Brain pericyte (primary cell): ENCODE measurements at places on chromosomes 6 and 20.
A peak's percentile ranks its signal among the peaks of the same experiment; 100 is the strongest.

DNA sequence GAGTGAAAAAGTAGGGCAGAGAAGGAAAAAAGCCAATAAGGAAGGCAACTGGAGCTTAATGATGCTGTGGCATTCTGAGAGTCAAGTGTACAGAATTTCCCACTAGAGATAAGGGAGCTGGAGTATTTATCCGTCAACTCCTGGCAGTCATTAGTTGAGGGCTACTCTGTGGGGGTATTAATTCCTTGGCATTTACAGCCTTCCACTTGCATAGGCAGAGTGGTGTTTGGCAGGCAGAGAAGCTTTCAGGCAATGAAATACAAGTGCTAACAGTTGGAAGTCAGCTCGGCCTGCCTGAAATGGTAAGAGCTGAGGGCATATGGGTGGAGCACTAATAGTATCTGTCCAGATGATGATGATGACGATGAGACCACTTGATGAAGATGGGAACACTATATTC lies 207.3 kb upstream of the FLRT3 start:
- no peak for DNase-seq

GRCh38 chr6:156919370-156919769 lies 142.2 kb downstream of the ARID1B start:
- DNase-seq = no peak

DNA sequence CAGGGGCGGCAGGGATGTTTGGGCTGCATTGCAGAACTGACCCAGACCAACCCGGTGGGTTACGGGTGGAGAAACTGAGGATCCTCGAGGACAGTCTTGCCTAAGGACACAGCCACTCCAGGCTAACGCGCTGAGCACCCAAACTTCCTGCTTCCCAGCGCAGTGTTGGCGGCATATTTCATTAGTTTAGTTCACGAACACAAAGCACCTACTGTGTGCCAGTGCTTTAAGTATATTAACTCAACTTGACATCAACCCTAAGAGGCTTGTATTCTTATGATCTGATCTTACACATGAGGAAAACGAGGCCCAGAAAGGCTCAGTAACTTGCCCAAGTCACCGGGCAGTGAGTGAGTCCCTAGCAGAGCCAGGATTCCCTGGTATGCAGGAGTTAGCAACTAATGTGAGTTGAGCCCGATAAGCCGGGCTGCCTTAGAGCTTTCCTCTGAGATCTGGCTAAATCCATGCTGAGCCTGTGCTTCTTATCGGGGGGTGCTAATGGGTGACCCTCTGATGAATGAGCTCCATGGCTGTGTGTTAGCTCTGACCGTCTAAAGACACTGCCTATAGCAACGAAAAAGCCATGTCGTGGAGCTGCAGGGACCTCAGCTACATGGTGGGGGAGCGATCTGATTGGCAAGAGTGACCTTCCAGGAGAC lies 92.7 kb downstream of the CD40 start:
- DNase-seq = no peak

DNA sequence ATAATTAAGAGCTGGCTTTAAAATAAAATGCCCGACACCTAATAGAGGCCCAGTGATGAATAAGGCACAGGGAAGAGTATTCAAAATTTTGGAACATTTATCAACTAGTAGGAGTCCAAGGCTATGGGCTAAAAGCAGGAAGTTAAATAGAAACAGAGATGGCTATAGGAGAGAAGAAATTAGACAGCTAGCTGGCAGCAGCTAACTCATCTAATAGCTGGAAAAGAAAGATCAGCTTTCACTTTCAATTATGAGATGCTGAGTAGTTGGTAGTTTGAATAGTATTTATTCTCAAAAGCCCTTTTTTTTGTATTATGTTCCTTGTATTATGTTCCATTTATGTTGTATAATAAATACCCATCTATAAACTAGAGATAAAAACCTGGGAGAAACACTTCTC lies 215.7 kb downstream of the SLC35F1 start:
- no peak for DNase-seq

DNA sequence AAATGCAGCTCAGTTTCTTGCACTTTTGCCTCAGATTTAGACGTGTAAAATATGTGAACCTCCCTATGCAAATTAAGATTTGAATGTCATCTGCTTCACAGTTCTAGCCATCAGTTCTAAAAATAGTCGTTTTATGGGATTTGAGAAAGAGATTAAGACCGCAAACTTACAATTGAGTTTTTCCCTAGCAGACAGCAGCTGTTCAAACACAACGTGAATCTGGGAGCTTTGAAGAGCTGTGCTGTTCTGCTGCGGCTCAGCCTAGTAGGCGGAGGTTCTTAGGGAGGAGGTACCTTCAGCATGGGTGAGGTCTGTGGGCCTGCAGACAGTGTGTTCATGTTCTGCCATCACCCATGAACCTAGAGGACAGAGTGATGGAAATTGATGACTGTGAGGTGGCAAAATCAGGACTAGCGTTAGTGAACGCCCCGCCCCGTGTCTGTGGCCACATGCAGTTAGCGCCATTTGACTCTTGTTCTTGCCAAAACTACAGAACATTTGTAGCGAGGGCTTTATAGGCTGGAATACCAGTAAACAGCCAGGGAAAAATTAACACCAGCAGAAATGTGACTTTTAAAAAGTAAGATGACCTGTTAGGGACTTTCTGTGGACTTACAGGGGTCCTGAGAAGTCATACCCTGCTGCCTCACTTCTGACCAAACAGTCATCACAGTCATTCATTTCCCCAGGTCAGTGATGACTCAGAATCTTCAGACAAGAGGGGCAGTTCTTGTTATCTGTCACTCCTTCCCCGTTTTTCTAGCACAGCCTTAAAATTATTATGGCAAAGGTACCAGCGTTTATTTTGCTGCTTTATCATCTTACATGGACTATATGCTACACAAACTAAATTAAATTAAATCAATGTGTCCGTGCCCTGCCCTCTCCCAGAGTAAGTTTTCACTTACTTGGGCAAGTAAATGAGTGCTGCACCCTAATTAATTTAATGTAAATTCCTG lies 84.3 kb upstream of the TMEM181 start:
- DNase-seq = peak; percentile 61

DNA sequence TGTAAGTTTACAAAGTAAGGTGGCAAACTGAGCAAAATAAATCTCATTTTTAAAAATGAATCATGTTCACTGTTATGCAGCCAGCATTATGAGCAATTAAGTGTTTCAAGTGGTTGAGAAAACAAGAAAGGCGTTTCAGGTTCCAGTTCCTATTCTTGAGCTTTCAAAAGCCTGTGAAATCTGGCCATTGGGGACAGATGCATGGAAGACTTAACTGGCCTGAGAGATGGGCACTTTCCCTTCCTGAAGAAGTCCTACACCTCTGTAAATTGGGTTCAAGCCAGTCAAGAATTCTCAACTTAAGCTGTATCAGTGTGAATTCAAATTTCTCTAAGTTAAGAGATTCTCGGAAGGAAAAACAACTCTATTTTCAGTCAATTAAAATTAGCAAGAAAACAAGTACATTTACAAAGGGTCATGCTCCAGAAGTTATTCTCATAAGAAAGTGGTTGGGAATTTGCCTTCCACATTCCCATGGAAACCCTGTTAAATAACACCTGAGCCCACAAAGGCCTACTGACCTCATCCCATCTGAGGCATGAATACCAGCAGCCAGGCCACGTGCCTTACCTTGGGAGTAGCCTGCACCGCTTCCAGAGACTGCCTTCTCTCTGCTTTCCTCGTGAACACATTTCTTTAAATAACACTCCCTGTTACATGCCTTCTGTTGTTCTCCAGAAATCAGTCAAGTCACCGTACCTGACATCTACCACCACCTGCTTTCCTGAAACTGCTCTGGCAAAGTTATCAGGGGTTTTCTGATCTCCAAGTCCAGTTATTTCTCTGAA lies 19.4 kb downstream of the MAP3K5 start:
- DNase-seq = no peak

DNA sequence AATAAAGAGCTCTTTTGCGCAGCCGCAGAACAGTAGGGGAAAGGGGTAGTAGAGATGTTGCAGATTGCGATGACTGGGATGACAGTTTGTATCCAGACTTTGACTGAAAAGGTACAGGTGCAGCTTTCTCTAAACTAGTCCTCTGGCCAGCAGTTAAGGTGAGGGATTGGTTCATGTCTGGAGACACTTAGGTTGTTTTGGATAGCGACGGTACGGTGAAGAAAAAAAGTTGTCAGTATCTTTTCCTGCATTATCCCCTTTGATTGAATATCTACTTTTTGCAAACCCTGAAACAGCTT lies 537 bp downstream of the PRR3 start:
- no peak for DNase-seq

DNA sequence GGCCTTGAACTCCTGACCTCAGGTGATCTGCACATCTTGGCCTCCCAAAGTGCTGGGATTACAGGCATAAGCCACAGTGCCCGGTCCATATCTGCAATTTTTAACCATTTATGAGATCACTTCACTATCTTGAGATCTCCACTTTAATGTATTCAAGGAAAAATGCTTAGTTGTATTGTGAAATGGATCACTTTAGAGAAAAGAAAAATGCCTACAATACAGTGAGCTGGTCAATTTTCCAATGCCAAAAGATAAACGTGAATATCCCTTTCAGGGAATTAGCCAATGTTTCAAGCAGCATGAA lies 82.8 kb upstream of the ZNF217 start:
- no peak for DNase-seq

GRCh38 chr6:82641677-82642076 lies 278.1 kb downstream of the TPBG start:
- DNase-seq = no peak

GRCh38 chr6:162467679-162468078 lies 259.9 kb downstream of the PRKN start:
- DNase-seq = no peak
